ENCODE measurements at places on chromosomes 13 and 19. TPM values are rescaled to one million over a fixed set of nuclear protein-coding genes. Genes with fewer than 3 reads are reported as not detected.

Gene CFAP97D2
- total RNA-seq = 1.5 TPM

Gene FUT1
- 3.6 TPM for total RNA-seq

Gene C19orf38
- 21.0 TPM for total RNA-seq

Gene SIGLEC14
- 5.7 TPM for total RNA-seq

Gene SIGLEC6
- 1.1 TPM for total RNA-seq

Gene TMEM255B
- 6.9 TPM for total RNA-seq

- no peaks in the 10 kb centered on the region for H3K27me3 ChIP-seq
- DNase-seq = peak; percentile 58
- no peak overlapping the region for H3K27ac ChIP-seq
- H3K4me1 ChIP-seq = no peaks in the 10 kb centered on the region
Measured at GRCh38 chr19:37227996-37228395, 10.0 kb downstream of the ZNF383 start.

DNA sequence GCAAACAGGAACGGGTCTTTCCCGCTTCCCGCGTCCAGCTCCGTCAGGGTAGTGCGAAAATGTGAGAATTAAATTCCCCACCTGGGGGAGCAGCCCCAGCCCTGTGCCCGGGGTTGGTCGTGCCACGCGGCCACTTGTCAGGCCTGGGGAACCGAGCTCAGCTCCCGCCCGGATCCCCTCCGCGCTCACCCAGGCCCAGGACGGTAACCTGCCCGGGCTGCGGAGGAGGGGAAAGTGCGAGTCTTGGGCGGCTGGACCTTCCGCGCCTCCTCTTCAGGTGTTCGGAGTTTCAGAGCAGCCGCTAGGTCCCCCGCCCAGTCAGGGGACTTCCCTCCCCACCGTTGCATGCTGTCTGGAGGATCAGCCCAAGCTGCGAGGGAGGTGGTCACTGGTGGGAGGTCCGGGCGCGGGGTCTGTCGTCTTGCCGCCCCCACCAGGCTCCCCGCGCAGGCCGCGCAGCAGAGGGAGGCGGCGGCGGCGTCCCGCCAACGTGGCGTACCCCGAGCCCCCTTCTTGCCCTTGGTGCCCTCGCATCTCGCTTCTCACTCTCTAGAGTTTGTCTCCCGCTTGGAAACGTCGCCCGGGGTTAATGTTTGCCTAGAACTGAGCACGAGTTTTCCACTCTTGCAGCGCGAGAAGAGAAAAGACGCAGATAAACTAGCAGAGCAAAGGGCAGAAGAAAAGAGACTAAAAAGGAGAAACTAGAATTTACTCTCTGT, 8.1 kb downstream of the URAD start:
- H3K27ac ChIP-seq = no peak overlapping the region
- H3K36me3 ChIP-seq = no peaks in the 10 kb centered on the region
- H3K27me3 ChIP-seq = no peaks in the 10 kb centered on the region
- no peak overlapping the region for H3K4me3 ChIP-seq
- peaks cover 10% of the 10 kb centered on the region for H3K4me1 ChIP-seq
- no peak for DNase-seq

- H3K27ac ChIP-seq = no peak overlapping the region
- no peaks in the 10 kb centered on the region for H3K4me1 ChIP-seq
- no peaks in the 10 kb centered on the region for H3K36me3 ChIP-seq
- no peak for DNase-seq
- H3K4me3 ChIP-seq = no peak overlapping the region
Measured at GRCh38 chr13:50456111-50456510, 387.4 kb downstream of the DLEU7 start.

GRCh38 chr19:41297628-41298347, 12.2 kb upstream of the CCDC97 start:
- H3K27ac ChIP-seq = no peak overlapping the region
- DNase-seq = no peak
- H3K36me3 ChIP-seq = peaks cover 3% of the 10 kb centered on the region
- H3K4me1 ChIP-seq = peaks cover 33% of the 10 kb centered on the region
- no peaks in the 10 kb centered on the region for H3K27me3 ChIP-seq

- no peak overlapping the region for H3K4me3 ChIP-seq
- H3K27me3 ChIP-seq = no peaks in the 10 kb centered on the region
- H3K36me3 ChIP-seq = no peaks in the 10 kb centered on the region
- H3K27ac ChIP-seq = no peak overlapping the region
- DNase-seq = no peak
Measured at GRCh38 chr13:19984430-19985218, 26.1 kb downstream of the ZMYM2 start.

DNA sequence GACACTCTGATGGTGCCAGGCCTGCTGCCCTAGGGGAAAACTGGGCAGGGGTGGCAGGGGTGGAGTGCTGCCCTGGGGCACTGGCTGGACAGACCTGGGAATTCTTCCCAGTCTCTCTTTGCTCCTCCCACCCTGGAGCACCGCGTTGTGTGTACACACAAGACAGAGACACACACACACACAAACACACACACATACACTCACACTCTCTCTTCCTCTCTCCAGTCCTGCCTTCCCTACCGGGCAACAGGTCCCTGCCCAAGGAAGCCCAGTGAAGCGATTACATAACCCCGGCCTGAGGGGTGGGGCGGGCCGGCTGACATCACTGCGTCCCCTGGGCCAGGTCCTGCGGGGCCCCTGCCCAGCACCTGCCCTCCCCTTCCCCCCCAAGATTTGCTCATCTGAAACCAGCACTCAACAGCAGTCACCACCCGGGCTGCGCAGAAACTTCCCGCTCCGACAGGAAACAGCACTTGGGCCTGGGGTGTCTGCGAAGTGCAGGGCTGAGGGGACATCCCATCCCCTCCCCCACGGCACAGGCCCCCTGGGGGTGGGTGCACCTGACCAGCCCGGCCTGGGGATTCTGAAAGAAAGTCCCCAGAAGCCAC, 1.2 kb downstream of the MKNK2 start:
- H3K36me3 ChIP-seq = no peaks in the 10 kb centered on the region
- peaks cover 48% of the 10 kb centered on the region for H3K4me1 ChIP-seq
- peak overlapping the region; percentile 80 for H3K27ac ChIP-seq

GRCh38 chr19:11480715-11481533, at the start of gene ELAVL3:
TSS of gene ELAVL3 (minus strand) at chr19:11481046. CDS start at chr19:11480608, 438 bp downstream.
- no peak within 1 kb of the TSS for H3K27ac ChIP-seq
- no peak for DNase-seq
- H3K36me3 ChIP-seq = no peaks in the 10 kb centered on the region
- H3K4me3 ChIP-seq = peak within 1 kb of the TSS; percentile 54
- no peaks in the 10 kb centered on the region for H3K27me3 ChIP-seq

GRCh38 chr19:17953316-17953801, 13.5 kb upstream of the KCNN1 start:
- H3K4me1 ChIP-seq = peaks cover 42% of the 10 kb centered on the region
- no peak overlapping the region for H3K27ac ChIP-seq
- no peaks in the 10 kb centered on the region for H3K27me3 ChIP-seq

DNA sequence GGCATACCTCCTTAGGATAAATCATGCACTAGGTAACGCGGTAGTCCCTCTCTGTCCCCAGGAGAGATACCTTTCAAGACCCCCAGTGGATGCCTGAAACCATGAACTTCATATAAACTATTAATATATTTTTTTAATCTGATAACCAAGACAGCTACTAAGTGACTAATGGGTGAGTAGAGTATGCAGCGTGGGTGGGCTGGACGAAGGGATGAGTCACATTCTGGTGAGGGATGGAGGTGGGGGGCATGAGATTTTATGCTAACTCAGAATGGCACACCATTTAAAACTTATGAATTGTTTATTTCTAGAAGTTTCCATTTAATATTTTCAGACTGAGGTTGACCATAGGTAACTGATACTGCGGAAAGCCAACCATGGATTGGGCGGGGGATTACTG, 46.2 kb downstream of the CDK8 start:
- no peaks in the 10 kb centered on the region for H3K27me3 ChIP-seq
- H3K4me3 ChIP-seq = no peak overlapping the region
- no peaks in the 10 kb centered on the region for H3K36me3 ChIP-seq
- no peak overlapping the region for H3K27ac ChIP-seq
- no peaks in the 10 kb centered on the region for H3K4me1 ChIP-seq

DNA sequence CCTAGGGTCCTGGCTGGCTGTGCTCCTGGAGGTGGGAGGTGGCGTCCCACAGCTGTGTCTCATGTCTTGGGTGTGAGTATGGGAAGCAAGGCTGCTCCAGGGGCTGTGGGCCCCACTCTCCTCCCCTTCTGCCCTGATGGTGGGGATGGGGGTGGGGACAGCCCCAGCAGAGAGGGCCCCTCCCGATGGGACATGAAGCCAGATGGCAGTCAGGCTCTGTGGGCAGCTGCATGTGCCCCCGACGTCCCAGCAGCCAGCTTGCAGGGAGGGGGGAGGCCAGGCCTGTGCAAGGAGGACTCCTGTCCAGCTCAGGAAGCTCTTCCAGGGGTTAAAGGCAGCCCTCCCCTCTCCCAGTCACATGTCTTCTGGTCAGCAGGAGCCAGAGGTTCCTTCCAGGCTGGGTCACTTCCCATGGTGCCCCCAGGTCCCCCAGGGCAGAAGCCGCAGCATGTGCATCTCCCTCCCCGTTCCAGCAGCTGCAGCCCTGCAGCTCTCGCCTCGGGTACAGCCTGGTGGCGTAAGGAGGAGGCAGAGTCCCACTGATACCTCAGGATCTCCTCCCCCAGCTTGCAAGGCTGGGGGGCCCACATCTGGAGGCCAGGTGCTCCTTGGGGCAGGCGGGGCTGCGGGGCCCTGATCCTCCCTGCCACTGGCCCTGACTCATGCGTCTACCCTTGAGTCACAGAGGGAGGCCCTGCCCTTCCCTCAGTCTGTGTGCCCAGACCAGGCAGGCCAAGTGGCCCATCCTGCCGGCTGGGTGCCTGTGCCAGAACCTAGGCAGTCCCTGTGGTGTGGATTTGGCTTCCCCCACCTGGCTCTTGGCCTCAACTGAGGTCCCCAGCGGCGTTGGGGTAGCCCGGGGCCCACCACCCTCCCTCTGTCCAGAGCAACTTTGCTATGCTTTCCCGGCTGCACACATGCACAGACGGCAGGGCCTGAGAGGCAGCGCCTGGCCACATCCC, 13.0 kb downstream of the YIPF2 start:
- no peaks in the 10 kb centered on the region for H3K36me3 ChIP-seq
- no peak for DNase-seq
- no peaks in the 10 kb centered on the region for H3K4me1 ChIP-seq
- no peak overlapping the region for H3K4me3 ChIP-seq
- no peak overlapping the region for H3K27ac ChIP-seq

- H3K4me1 ChIP-seq = peaks cover 33% of the 10 kb centered on the region
- H3K27ac ChIP-seq = no peak overlapping the region
- no peak overlapping the region for H3K4me3 ChIP-seq
- H3K36me3 ChIP-seq = no peaks in the 10 kb centered on the region
- no peak for DNase-seq
Measured at GRCh38 chr19:41223431-41224234, 4.6 kb downstream of the AXL start.

- no peaks in the 10 kb centered on the region for H3K27me3 ChIP-seq
- no peaks in the 10 kb centered on the region for H3K36me3 ChIP-seq
- no peak overlapping the region for H3K4me3 ChIP-seq
- no peak for DNase-seq
Measured at GRCh38 chr13:58907347-58907746, 1256.4 kb downstream of the DIAPH3 start.

- no peak for DNase-seq
- H3K36me3 ChIP-seq = no peaks in the 10 kb centered on the region
- no peaks in the 10 kb centered on the region for H3K4me1 ChIP-seq
- no peak overlapping the region for H3K27ac ChIP-seq
Measured at GRCh38 chr13:23919006-23919405, 21.7 kb upstream of the C1QTNF9B start.

DNA sequence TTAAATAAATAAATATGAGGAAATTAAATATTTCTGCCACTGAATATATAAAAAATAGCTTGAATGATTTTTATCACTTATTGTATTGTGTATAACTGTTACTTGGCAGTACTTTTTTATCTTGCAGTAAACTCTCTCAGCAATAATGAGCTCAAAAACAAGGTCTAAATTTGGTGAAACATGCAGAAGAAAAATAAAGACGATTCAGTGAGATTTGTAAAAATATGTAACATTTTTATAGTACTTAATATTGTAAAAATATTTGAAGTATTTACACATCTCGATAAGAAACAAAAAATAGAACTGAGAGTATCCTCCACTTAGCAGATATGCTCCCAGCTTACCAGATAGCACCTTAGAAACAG, 120.6 kb upstream of the MLNR start:
- H3K4me1 ChIP-seq = peaks cover 16% of the 10 kb centered on the region
- no peaks in the 10 kb centered on the region for H3K27me3 ChIP-seq
- no peaks in the 10 kb centered on the region for H3K36me3 ChIP-seq
- H3K4me3 ChIP-seq = no peak overlapping the region

DNA sequence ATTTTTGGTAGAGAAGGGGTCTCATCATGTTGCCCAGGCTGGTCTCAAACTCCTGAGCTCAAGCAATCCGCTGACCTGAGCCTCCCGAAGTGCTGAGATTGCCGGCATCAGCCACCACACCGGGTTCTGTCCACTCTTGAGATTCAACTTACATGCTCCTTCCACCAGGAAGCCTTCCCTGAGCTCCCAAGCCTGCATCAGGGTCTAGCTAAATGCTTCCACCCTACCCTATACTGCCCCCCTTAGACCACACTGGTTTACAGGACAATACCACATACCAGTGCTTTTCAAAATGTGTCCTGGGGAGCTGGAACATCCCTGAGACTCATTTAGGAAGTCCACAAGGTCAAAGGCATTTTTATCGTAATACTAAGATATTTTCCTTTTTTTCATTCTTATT, 15.1 kb upstream of the CACNG8 start:
- no peaks in the 10 kb centered on the region for H3K4me1 ChIP-seq
- no peaks in the 10 kb centered on the region for H3K36me3 ChIP-seq
- H3K27ac ChIP-seq = no peak overlapping the region

- peak overlapping the region; percentile 84 for H3K4me3 ChIP-seq
- H3K27me3 ChIP-seq = no peaks in the 10 kb centered on the region
- DNase-seq = peak; percentile 67
- H3K27ac ChIP-seq = peak overlapping the region; percentile 75
- no peaks in the 10 kb centered on the region for H3K36me3 ChIP-seq
Measured at GRCh38 chr19:52735734-52736133, 890 bp upstream of the ZNF611 start.

All from testis (tissue), 5 donors.